Activated CD4-positive, alpha-beta T cell treated with anti-CD3 and anti-CD28 coated beads, Interleukin-2, Interleukin-6, amounts not matched to agents 100 ng/mL and 50 ng/mL, durations not matched to agents 16 hours and 8 hours (primary cell): ENCODE measurements at places on chromosomes 11 and 22.

- DNase-seq: no peak
These were observed 36.6 kb downstream of the RRP8 start for GRCh38 chr11:6566704-6567370.

GRCh38 chr11:31720671-31721365 lies 90.3 kb downstream of the PAX6 start:
- no peak for DNase-seq

GRCh38 chr11:1340111-1340510 lies 30.7 kb upstream of the TOLLIP start:
- DNase-seq: no peak

GRCh38 chr11:66183494-66184048 lies 84.9 kb upstream of the RAB1B start:
- DNase-seq: no peak

DNA sequence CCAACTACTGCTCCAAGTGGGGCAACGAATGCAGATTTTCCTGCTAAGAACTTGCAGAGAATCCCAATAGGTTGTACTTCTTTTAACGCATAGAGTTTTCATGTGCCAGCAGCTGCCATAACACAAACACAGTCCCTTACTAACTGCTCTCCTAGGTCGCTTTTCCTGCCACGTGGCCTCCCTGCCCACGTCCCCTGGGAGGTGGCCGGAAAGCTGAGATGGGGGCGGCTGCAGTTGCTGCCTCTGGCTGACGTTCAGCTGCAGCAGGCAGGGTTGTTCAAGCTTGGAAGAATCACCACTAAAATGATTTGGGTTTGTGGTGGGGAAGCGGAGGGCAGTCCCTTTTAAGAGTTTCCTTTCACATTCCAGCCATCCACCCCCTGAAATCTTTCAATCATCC lies 39.3 kb downstream of the ZNF202 start:
- no peak for DNase-seq
